ENCODE measurements at places on chromosomes 1 and 21. TPM values are rescaled to one million over a fixed set of nuclear protein-coding genes. Genes with fewer than 3 reads are reported as not detected.

Gene PDPN
- 29.9 TPM for total RNA-seq

DNA sequence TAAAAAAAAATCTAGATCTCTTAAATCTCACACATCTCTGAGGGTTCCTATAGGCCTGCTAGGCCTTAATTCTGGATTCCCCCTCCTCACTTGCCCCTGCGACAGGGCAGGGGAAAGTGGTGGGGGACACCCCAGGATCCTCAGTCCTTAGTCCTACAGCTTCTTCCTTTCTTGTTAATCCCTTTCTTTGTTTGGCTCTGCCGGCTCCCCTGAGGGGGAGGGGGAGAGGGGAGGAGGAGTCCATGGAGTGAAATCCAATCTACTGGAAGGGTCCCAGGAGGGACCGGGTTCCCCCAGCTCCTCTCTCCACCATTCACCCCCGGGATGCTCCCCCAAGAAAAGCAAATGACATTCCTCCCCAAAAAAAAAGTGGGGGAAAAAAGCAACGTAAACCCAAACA lies 8.5 kb downstream of the MEX3A start:
- DNase-seq: peak; percentile 92

Gene SPATC1L
- total RNA-seq: 27.2 TPM

- DNase-seq: no peak
Observed at GRCh38 chr1:36835017-36835695, 199.2 kb downstream of the GRIK3 start.

GRCh38 chr1:214441119-214441518 lies 110.3 kb downstream of the PTPN14 start:
- DNase-seq: no peak

Gene SELL
- 0.95 TPM for total RNA-seq

Gene LCE6A
- total RNA-seq: not detected

- DNase-seq: no peak
Observed at GRCh38 chr1:91564888-91565701, 64.4 kb downstream of the CDC7 start.

Gene ATP6V1G3
- total RNA-seq: 1.5 TPM

Gene MCOLN2
- total RNA-seq: 0.23 TPM

DNA sequence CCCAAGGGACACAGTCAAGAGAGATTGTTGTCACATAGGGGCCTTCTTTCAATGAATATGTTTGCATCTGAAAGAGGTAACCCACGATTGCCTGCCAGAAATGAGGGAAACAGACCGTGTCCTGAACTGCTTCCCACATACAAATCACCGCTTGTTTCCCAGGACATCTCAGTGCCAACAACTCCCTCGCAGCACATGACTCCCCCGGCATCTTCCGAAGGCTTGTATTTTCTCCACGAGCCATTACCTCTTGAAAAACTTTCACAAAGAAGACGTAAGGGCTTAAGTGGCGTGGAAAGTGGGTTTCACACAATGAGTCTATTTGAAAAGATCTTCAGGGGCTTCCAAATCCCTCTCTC lies 31.6 kb upstream of the PDE9A start:
- no peak for DNase-seq

GRCh38 chr1:115133440-115133839 lies 44.1 kb upstream of the TSPAN2 start:
- no peak for DNase-seq

GRCh38 chr1:167022384-167022783 lies 33.3 kb downstream of the MAEL start:
- no peak for DNase-seq

Gene POU3F1
- 0.27 TPM for total RNA-seq

Gene LEMD1
- total RNA-seq: 16.7 TPM

Gene LRRN2
- total RNA-seq: 16.2 TPM

GRCh38 chr1:245216366-245217115 lies 61.8 kb downstream of the KIF26B start:
- DNase-seq: peak; percentile 69

DNA sequence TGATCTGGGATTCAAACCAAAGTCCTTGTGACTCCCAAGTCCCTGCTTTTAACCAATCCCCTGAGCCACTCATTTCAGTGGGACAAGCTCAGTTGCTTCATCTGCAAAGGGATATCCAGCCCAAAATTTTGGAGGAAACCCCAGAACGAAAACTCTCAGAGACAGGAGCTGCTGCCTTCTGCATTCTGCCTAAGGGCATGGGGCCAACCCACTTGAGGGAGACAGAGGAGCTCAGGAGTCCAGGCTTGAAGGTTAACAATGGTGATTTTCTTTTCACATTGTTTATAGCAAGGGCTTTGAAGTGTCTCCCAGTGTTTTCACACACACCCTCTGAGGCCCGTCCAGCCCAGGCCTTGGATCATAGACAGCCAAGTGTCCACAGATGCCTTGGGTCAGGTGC lies 148.1 kb upstream of the CTTNBP2NL start:
- DNase-seq: no peak

- DNase-seq: no peak
Observed at GRCh38 chr1:174954671-174955669, 44.8 kb upstream of the CACYBP start.

- DNase-seq: no peak
Observed at GRCh38 chr1:46081619-46082018, 50.8 kb downstream of the PIK3R3 start.

GRCh38 chr1:64472805-64473204 lies 2.9 kb downstream of the CACHD1 start:
- DNase-seq: peak; percentile 95

Gene AK5
- 0.84 TPM for total RNA-seq

DNA sequence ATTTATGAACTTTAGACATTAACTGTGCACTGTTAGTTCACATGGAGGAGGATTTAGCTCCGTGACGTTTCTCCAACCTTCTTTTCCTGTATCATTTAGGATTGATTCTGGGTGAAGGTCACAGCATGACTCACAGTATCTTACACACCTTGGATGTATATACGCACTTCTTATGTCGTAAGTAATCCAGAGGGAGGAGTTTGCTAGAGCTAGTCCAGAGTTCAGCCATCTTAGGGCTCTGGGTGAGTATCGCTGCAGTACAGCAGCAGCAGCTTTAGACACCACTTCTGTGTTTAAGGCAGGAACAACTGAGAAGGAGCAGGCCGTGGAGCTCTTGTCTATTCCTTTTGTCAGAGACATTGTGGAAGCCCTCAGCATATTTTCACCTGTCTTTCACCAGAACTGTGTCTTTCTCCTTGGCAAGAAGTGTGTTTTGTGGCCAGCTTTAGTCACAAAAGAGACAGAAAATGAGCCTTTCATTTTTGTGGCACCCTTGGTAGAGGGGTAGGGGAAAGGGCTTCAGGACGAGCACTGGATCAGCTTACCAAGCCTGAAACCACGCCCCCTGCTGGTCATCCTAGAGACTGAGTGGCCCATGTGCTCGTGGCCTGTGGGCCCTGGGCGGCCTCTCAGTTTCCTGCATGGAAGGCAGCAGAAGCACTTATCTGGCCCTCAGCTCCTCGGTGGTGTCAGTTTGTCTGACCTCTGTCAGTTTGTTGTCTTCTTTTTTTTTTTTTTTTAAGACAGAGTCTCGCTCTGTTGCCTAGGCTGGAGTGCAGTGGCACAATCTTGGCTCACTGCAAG lies 64.0 kb downstream of the ADARB1 start:
- DNase-seq: peak; percentile 92
